T-helper 22 cell (primary cell): ENCODE measurements at places on chromosomes 3 and 15.
A peak's percentile ranks its signal among the peaks of the same experiment; 100 is the strongest.

- DNase-seq = no peak
Measured at GRCh38 chr3:184632551-184633236, 71.1 kb downstream of the EPHB3 start.

GRCh38 chr3:17116007-17116600 is 231.3 kb downstream of the PLCL2 start:
- DNase-seq = no peak

- no peak for DNase-seq
Measured at GRCh38 chr3:4583416-4583815, 90.3 kb downstream of the ITPR1 start.

- no peak for DNase-seq
Measured at GRCh38 chr3:108137460-108137814, 46.6 kb upstream of the CD47 start.

- no peak for DNase-seq
Measured at GRCh38 chr3:192207239-192207638, 520.1 kb downstream of the FGF12 start.

- no peak for DNase-seq
Measured at GRCh38 chr15:64137226-64137833, 14.2 kb upstream of the SNX22 start.

DNA sequence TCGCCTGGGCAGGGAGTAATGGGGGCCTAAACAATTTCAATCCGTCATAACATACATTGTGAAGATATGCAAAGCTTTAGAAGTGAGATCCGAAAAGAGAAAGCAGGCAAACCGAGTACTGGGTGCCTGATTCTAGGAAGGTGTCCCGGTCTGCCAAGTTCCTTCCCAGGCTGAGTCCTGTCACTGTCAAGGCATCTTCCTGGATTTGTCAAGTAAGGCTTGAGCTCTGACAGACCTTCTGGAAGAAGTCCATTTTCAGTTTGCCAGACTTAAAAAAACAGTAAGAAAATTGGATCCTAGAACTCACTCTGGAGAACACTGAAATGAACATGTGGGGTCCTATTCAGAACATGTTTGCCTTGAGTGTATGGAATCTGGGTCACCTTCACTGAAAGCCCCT is 253.9 kb downstream of the RORA start:
- no peak for DNase-seq

- DNase-seq = no peak
Measured at GRCh38 chr15:57870667-57871066, 164.2 kb downstream of the POLR2M start.

GRCh38 chr3:179955809-179956208 is 80.9 kb downstream of the PEX5L start:
- DNase-seq = no peak

DNA sequence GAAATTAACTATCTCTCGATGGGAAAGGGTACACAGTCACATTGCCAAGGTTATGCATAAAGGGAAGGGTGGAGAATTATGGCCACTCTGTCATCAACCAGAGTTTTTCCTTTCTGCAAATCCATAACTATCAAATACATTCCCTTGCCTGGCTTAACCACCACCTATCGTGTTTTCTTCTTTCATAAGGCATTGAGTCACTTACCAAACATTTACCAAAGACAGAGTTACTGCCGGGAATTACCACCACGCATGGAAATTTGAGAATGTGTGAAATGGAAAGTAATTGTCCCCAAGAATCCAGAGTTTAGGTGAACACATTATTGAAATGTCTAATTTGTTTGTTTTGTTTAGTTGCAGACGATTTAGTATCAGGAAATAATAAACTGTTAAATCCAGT is 134.3 kb upstream of the LRRN1 start:
- no peak for DNase-seq

- DNase-seq = no peak
Measured at GRCh38 chr15:101491734-101492640, 2.5 kb upstream of the PCSK6 start.

- DNase-seq = no peak
Measured at GRCh38 chr3:29940759-29941323, 660.0 kb downstream of the RBMS3 start.

- DNase-seq = peak; percentile 14
Measured at GRCh38 chr3:127590282-127590592, 296 bp downstream of the TPRA1 start.

DNA sequence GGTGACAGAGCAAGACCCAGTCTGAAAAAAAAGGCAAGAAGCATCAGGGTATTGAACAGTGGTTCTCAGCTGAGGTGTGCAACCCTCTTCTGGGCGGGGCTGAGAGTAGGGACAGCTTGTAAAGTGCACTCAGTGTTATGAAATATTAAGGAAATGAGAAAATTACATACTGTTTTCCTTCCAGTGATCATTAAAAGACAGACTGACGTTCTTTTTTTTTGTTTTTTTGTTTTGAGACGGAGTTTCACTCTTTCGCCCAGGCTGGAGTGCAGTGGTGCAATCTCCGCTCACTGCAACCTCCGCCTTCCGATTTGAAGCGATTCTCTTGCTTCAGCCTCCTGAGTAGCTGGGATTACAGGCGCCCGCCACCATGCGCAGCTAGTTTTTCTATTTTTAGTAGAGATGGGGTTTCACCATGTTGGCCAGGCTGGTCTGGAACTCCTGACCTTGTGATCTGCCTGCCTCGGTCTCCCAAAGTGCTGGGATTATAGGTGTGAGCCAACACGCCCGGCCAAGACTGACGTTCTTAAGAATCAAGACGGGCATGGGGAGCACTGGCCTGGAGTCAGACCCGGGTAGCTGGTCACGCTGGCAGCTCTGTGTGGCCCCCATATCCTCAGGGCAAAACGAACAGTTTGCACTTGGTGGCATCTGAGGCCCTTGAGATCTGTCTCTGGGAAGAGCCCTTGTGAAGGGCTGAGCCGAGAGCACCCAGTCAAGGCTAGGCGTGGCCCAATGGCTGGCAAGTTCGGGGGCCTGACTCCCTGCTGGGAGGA is 11.4 kb downstream of the MAN2A2 start:
- DNase-seq = no peak

DNA sequence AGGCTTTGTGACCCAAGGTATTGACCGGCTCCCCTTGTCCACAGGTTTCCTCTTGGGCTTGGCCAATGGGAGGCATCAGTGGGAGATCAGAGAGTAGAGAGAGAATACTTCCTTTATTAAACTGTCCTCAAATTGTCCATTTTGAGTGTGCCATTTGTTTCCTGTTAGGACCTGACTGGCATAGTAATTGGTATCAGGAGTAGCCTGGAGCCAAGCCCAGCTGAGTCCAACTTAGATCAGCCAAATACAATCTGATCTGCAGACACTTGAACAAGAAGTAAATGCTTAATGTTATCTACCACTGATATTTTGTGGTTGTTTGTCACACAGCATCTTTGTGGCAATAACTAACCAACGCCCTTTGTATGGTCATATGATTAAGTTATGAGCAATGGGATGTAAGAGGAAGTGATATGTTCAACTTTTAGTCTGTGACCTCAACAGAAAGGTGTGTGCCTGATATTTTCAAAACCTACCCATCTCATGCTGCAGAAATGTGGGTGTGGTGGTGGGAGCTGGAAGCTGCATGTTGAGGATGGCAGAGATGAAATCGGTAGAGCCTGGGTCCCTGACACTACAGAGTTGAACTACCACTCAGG is 13.3 kb downstream of the MYD88 start:
- no peak for DNase-seq

GRCh38 chr3:128076483-128077201 is 24.4 kb downstream of the SEC61A1 start:
- peak; percentile 26 for DNase-seq

DNA sequence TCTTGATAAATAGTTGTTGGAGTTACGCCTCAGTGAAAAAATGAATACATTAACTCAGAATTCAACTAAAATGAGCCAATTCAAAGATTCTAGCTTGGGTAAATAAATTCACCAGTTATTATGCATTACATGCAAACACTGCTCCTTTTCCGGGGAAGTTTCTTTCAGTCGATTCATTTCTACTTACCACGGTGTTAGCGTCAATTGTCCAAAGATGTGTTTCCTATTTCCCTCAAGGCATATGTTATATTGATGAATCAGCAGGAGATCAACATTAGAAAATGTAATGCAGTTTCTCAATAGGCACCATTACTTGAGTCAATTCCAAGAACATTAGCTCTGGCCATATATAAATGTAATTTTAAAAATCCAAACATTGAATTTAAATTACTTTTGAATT is 517.7 kb downstream of the OTOL1 start:
- no peak for DNase-seq

DNA sequence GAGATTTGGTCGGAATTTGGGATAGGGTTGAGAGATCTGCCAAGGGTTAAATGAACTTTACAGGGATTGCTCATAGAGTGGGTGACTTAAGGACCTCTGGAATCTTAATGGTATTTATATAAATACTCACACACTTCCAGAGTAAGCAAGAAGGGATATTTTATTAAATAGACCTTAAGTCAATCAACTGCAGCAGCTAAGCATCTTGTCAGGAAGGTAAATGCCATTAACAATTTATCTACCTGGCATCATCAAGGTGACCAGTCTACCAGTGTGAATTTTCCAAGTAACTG is 123.9 kb downstream of the FEZF2 start:
- DNase-seq = no peak

DNA sequence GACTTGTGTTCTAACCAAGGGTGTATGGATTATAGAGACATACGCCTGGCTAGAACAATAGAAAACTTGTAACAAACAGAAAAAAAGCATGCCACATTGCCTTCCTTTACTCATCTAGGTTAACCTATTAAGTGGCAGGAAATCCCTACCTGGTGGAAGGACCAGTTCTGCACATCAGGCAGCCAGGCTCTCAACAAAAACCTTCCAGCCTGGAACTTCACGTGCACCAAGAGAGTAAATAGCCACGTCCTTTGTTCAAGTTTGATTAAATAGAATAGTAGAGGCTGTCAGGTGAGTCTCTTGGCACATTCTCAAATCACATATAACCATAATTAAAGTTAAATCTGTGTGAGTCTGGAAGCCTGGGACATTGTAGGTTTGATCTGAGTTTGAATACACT is 85.0 kb upstream of the DPH6 start:
- DNase-seq = no peak

GRCh38 chr15:79811406-79812405 is 85.1 kb downstream of the MTHFS start:
- DNase-seq = no peak

DNA sequence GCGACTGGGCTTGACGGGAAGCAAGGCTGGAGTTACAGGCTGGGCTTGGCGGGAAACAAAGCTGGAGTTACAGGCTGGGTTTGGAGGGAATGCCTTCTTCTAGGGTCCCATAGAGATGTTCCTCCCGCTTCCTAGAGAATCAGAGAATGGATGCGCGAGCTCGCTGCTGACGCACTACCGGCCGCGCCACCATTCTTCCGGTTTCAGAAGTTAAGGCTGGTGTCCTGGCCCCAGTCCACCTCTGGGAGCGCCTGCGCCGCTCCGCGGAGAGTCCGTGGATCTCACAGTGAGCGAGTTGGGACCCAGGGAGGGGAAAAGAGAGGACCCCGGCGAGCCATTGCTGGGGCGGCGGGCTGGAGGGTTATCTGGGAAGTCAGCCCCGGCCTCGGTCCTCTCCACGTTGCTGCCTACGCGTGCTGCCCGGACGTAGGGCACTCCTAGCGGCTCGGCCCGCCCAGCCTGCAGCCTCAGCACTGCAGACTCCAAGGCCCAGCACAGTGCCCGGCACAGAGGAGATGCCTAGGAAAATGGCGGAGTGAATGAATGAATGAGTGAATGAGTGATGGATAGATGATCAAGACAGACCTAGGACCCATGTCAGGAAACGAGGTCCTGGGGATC is at the start of gene ZNF502:
ZNF502 (plus strand) TSS at position 206 of the 621 bp plus-strand sequence. CDS start 7,602 bp downstream, outside the sequence.
- peak; percentile 3 for DNase-seq

DNA sequence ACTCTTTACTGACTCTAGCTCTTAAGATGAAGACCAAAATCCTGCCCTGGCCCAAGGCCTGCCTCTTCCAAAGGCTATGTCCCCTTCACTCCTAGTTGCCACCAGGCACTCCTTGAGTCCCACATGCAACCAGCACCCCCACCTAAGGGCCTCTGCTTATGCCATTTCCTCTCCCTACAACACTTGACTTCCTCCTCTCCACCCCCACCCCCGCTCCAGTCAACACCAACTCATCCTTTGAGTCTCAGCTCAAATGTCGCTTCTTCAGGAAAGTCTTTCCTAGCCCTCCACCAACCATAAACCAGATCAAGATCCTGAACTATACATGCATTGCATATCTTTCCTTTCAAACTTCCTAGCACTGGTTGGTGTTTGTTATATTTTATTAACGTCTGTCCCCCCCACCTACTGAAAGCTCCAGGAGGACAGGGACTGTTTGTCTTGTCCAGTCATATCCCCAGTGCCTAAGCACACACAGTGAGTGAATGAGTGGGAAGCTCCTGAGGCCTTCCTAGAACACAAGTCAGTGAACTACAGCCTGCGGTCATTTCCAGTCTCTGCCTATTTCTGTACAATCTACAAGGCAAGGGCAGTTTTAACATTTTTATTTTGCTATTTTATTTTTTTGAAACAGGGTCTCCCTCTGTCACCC is 7.3 kb downstream of the TBC1D2B start:
- no peak for DNase-seq

- DNase-seq = no peak
Measured at GRCh38 chr15:67570875-67571647, 28.6 kb downstream of the MAP2K5 start.

- DNase-seq = no peak
Measured at GRCh38 chr15:66251790-66252684, 1.5 kb downstream of the MEGF11 start.

GRCh38 chr3:123947482-123947881 is 13.5 kb downstream of the CCDC14 start:
- DNase-seq = no peak

DNA sequence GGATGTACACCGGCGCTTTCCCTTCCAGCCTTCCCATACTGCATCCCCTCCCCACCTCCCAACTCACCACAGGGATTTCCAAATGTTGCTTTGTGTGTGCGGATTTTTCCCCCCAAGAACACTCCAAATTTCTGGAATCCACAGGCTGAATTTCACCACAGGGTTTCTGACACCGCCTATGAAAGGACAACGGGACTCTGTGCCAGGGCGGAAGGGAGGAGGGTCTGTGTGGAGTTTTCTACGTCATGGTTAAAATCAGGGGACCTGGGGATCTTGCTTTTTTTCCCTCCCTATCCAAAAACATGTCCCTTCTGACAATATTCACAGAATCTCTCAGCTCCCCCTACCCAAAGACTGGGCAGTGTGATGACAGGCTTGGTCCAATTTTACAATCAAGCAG is 14.6 kb downstream of the CYP19A1 start:
- DNase-seq = no peak

GRCh38 chr3:187955587-187955952 is 198.4 kb upstream of the LPP start:
- DNase-seq = no peak

DNA sequence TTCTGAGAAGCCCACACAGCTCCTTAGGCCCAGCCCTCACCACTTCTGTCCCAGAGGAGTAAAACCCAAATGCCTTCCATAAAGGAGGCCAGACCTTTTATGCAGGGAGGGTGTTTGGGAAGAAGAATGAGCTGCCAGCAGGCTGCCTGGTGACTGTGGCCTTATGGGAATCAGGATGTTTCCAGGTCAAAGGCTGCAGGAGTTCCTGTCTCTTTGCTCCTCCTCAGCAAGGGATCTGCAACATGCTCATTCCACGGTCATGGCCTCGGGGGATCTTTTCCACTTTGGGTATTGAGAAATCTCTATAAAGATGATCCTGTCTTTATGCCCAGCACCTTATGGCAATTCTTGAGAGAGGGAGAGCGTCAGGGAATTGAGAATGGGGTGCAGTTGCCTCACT is 25.2 kb upstream of the MAGEF1 start:
- no peak for DNase-seq

GRCh38 chr3:150220799-150221198 is 187.3 kb upstream of the TSC22D2 start:
- no peak for DNase-seq

GRCh38 chr3:8658306-8659212 is 14.0 kb upstream of the SSUH2 start:
- no peak for DNase-seq

- DNase-seq = no peak
Measured at GRCh38 chr3:16347548-16347947, 82.5 kb downstream of the OXNAD1 start.
